Stimulated activated CD4-positive, alpha-beta T cell treated with anti-CD3 and anti-CD28 coated beads, Interleukin-12 subunit alpha, Interleukin-12 subunit beta, amount 100 ng/mL, for 48 hours (primary cell): ENCODE measurements at places on chromosomes 3 and 15.
A peak's percentile ranks its signal among the peaks of the same experiment; 100 is the strongest.

DNA sequence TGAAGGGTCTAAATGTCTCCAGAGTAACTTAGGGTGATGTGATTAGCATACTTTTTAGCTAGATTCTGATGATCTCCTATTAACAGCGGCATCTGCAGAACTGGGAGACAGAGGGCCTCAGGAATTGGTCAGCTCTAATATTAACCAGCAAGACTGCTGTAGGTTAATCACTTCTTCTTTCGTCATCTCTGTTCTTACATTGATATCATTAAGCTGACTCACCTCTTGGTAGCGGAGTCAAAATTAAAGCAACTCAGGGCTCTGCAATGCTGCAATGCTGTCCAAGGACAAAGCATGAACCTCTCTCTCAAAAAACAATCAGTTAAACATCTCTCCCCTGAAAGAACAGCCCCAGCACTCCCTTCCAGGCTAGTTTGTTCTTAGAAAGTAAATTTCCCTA is 57.5 kb upstream of the TRA2B start:
- no peak for DNase-seq

DNA sequence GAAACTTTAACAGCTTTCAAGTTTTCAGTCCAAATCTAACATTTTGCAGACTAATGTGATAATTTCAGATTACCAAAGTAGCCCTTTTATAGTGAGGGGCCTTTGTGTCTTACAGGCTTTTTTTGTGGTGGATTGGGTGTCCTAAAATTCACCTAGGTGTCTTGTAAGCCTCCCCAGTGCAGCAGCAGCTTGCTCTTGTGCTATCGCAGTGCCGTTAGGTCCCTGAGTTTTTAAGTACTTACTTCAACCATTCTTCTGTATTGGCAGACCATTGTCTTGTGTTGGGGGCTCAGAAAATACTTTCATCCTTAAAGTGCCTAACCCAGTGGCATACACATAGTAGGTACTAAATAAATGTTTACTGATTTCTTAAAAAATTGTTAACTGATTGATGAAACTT is 2.1 kb downstream of the PDE8A start:
- no peak for DNase-seq

GRCh38 chr3:46114323-46114988 is 87.2 kb upstream of the XCR1 start:
- no peak for DNase-seq

DNA sequence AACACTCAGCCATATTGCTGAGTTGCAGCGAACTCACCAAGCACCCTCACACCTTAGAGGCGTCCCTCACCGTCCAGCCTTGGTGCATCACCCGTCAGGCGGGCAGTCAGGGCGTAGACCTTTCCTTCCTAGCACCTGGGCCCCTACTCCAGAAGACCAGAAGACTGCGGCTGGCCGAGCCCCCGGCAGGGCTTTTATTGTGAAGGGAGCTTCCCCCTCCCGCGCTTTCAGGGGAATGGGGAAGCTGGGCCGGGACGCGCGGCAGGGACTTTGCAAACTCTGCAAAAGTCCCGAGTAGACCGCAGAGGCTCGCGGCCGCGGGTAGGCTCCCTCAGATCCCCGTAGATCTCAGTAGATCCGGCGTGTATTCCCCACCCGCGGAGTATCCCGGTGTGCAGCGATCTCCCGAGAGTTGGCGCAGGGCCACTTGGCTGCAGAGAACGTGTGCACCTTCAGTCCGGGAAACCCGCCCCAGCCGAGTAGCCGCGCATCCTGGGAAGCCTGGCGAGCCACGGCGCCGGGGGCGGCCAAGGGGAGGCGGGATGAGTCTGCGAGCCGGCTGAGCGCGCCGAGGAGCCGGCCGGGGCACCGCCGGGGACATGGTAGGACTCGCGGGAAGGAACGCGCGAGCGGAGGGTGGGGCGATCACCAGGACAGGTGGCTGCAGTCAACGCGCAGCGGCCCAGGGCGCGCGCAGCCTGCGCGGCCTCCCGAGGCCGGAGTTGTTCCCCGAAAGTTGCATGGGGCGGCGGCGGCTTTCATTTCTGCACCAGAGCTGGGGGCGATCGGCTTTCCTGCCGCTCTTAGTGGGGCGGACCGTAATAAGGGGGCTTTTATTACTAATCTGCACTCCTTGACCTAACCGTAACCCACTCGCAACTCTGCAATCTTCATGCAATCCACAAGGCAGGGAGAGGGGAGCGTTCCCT is at the start of gene GASK1A:
Gene GASK1A (plus strand): TSS at position 268 of the 929 bp plus-strand sequence. CDS start 332 bp downstream, at position 600.
- DNase-seq = no peak

DNA sequence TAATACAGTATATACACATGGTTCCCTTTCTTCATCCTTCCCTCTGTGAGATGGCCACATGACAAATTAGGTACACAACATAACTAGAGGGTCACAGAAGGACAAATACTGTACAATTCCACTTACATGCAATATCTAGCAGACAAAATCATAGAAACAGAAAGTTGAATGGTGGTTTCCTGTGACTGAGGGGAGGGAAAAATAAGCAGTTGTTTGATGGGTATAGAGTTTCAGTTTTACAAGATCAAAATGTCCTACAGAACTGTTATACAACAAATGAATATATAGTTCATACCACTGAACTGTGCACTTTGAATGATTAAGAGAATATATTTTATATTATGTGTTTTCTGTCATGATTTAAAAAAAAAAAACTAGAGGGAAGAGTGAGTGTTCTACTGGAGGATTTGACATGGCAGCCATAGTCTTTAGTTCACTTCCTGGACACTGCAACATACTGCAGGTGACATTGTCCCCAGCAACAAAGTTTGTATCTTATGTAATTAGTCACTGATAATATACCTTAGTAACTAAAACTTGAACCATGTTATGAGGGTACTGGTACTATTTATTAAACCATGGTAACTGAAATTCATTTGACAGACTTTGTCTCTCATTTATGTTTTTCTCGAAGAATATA is 37.2 kb downstream of the CCDC54 start:
- DNase-seq = no peak

- DNase-seq = no peak
Observed at GRCh38 chr3:84905556-84905920, 53.3 kb upstream of the CADM2 start.

DNA sequence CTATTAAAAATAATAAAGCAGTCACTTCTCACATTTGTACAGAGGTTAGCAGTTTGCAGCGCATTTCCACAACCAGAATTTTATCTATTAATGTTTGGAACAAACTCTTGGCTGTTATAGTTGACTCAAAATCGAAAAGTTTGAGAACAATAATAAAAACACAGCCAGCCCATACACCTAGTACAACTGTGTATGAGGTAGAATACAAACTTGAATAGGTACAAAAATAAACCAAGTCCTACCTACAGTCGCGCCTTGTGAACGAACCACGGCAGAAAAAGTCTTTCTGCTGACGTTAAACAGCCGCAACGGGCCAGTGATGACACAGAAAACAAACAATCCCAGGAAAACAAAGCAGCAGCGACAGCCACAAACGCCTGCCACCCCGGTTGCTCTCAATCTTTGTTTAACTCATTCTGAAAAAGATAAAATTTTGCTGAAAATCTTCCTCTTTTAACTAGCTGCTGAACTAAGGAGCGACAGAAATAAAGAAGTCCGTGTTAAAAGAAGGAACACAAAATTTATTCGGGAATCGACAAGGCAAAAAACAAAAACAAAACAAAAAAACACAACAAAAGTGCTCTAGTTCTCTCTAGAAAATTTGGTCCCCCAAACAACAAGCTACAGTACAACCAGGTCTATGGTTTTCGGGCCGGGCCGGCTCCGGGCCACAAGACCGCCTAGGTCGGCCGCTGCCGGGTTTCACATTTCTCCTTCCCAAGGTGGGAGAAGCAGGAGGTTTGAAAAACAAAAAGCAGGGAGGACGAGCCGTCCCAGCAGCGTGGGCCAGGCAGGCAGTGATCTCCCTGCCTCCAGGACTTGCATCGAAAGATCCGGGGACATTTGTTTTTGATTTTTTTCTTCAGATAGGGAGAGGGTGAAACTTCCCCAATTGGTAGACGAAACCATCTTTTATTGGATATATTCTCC is 2.9 kb downstream of the FOXL2 start:
- DNase-seq = no peak

DNA sequence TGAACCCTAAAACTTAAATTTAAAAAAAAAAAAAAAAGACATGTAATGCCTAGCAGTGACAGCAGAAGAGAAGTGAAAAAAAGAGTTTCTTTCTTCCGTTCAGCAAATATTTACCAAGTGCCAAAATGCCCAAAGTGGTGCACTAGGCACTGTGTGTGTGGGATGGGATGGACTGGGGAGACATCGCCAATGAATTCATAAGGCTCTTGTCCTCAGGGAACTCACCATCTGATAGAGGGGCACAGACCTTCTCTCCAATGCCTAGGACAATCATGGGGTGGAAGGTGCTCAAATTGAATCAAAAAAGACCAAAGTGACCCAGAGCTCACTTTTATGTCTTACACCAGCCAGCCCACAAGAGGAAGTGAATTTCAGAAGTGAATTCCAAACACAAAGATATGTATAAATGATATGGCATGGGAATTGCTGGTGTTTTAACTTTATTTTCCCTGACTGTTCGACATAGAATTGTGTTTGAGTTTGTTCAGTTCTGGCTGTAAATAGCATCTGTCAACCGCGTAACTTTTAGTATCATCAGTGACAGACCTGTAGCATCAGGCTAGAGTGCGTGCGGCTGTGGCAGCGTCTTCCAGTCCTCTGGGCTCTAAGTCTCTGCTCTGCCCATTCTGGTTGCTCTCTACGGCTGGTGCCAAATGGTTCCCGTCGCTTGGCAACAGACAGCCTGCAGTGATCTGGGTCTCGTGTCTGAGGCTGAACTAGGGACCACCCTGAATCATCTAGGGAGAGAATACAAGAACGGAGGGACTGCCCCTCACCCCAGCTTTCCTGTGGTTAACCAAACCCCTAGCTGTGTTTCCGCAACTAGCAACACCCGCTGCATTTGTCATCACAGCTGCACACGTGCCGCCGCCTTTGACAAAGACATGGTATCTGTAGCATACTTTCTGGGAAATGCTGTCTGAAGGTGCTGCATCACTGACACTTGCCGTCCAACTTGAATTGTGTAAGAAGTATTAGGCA is 154.0 kb upstream of the THBS1 start:
- peak; percentile 73 for DNase-seq

GRCh38 chr15:74768771-74769342 is 13.0 kb upstream of the CSK start:
- no peak for DNase-seq

DNA sequence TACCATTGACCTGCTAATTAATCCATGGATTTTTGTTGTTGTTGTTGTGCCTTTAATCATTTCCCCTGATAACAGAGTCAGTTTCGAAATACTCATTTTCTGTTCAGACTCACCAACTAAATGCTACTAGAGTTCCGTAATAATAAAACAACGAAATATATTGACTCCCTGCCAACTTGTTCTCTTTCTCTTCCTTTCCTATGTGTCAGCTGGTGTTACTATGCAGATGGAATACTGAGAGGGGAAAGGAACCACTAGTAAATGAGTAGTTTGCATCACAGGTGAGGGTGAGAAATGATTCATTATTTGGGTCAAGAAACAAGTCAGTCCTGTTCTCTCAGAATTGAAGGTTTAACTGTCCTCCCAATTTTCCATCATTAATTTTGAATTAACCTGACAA is 1027.3 kb downstream of the TUSC7 start:
- DNase-seq = no peak

DNA sequence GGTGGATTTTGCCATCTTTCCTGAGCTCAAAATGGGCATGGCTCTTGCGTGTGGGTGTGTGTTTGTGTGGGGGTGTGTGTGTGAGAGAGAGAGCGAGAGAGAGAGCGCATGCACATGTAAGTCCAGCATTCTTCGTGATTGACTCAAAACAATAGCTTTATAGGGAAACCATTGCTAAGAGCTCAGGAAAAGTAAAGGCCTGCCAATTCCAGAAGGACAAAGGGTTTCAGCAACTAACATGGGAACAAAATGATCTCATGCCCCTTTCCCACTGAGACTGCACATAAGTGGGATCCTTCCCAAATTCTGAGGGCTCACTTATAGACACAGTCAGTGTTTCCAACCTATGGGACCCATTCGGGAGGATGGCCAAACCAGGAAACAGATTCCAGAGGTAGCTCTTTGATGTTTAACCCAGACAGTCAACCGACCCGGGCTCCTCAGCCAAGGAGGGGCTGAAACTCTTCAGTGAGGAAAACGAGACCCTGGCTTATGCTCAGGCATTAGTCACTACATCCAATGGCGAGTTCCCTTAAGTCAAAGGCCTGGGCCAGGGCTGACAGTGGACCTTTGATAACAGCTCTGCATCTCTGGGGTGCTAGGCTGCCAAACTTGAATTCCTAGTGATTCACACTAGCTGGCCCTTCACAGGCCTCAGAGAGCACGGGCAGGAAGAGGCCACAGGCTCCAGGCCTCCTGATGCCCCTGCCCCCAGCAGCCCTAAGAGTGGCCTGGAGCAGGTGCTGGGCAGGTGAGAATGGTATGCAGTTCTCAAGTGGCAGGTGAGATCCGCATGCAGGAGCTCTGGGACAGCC is 305.0 kb upstream of the C2CD4B start:
- no peak for DNase-seq

DNA sequence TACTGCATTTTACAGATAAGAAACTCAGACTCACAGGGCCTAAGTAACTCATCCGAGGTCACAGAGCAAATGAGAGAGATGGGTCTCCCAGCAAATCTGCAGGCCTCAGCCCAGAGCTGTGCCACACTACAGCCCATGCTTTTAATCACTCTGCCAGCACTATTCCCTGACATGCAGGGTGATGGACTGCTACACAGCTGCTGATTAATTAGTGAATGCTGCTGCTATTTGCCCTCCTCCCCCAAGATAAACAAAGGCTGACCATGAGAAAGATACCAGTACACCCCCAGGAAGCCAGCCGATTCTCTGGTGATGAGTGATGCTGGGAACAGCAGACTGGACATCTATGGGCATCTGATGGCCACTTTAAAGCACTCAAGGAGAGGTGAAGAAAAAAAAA is 39.3 kb downstream of the RFTN1 start:
- DNase-seq = no peak

DNA sequence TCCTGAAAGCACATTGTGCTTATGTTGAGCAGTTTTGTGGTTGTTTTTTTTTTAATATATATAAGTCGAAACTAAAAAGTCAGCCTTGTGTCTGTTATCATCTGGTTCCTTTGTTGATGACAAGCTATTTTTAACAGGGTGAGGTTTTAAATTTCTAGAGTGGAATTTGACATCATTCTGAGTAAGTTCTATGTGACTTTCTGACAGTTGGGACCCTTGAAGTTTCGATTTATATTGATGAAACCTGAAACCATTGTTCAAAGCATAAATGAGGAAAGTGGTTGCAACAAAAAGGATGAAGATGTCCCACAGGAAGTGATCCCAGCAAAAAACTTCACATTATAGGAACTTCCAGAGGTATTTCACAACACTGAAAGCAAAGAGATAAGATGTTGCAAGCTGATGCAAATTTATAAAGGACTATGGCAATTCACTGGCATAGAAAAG is 94.0 kb downstream of the CYP19A1 start:
- no peak for DNase-seq

DNA sequence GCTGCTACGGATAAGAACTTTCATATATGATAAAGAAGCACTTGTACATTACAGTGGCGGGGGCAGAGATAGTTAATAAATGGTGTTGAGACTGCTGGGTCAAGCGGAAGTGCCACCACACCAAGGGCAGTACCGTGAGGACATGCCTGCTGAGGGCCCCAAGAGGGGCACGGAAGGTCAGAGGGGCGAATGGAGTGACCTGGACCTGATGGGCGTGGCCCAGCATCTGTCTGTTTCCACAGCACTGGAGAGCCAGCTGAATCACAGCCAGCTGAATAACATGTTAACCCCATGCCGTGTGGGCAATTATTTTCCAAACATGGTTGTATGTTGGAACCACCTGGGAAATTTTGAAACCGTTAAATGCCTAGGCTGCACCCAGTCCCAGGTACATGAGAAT is 37.2 kb downstream of the ANKDD1A start:
- no peak for DNase-seq

GRCh38 chr15:94322141-94322540 is 90.8 kb downstream of the MCTP2 start:
- no peak for DNase-seq
